Left colon (tissue), 2 donors: ENCODE measurements at places on chromosomes 4 and X. TPM values are rescaled to one million over a fixed set of nuclear protein-coding genes. Genes with fewer than 3 reads are reported as not detected.

The KIAA1210 gene
- not detected for total RNA-seq

DNA sequence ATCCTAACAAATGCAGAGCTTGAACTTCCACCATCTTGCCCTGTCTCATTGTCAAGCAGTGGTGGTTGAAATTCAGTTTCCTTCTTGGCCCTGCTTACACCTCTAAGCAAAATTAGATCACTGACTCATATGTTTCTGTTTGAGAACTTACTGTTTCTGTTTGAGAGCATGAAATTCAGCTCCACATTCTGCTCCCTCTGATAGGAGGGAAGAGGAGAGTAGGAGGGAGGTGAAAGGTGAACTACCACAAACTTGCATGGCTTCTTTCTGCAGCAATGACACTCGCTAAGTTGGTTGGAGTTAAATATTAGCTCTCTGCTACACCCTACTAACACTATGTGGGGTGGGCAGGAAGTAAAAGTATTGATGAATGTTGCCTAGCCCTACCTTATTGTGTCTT is 117.8 kb upstream of the EDA2R start:
- DNase-seq: no peak

DNA sequence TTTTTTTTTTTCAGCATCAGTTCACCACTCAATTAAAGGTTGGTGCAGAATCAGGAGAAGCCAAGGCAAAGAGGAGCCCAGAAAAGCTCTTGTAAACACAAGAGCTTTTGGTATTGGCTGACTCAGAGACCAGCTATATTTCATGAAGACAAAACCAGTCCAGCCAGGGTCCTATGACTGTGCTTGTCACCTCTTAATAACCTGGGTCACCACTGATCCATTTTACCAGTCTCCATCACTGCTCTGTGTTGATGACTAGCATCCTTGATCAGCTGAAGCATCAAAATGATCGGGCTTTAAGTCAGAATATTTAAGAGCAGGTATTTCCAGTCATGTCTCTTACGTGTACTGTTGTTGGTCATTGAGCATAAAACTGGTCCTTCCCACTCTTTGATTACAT is 237.9 kb downstream of the PACRGL start:
- DNase-seq: no peak

- no peak for DNase-seq
Observed at GRCh38 chr4:41175794-41176193, 38.5 kb downstream of the APBB2 start.

- DNase-seq: no peak
Observed at GRCh38 chrX:17740137-17741122, 3.1 kb downstream of the SCML1 start.

The TEX11 gene
- 1.0 TPM for total RNA-seq

The GPR34 gene
- 2.2 TPM for total RNA-seq

- no peak for DNase-seq
Observed at GRCh38 chr4:108001540-108002135, 11.9 kb downstream of the HADH start.

The SLC7A11 gene
- 1.9 TPM for total RNA-seq

The HHIP gene
- 4.9 TPM for total RNA-seq

The GRPEL1 gene
- 29.5 TPM for total RNA-seq

DNA sequence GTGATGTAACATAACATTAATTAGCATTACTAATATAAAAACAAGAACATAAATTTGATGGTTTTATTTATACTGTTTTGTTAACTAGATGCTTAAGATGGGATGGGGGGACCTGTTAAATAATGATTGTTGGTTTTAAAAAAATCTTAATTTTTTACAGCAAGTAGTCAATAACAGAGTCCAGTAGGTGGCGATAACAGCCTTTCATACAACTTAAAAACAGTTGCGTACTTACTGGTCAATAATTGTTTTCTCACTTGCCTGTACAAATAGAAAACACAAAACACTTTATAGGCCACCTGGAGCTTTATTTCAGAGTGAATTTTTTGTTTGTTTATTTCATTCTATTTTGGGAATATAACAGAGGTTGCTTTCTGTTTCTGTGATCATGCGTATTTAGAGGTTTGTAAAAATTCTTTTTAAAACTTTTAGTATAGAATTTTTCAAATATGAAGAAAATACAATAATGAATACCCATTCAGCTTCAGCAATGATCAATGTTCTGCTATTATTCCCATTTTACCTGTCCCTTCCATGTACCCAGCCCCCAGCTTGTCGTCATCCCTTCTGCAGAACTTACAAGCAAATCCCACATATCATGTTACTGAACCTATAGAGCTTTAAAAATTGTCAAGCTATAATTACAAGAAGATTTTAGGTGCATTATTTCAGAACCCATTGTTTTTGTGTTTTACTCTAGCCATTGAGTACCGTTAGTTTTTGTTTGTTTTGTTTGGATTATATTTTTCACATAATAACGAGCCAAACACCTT is 97.1 kb downstream of the MRPL1 start:
- no peak for DNase-seq

GRCh38 chr4:101172369-101172768 is 175.0 kb downstream of the PPP3CA start:
- no peak for DNase-seq

- DNase-seq: no peak
Observed at GRCh38 chrX:111006116-111006515, 89.9 kb upstream of the PAK3 start.

The CLDN34 gene
- 0.89 TPM for total RNA-seq

DNA sequence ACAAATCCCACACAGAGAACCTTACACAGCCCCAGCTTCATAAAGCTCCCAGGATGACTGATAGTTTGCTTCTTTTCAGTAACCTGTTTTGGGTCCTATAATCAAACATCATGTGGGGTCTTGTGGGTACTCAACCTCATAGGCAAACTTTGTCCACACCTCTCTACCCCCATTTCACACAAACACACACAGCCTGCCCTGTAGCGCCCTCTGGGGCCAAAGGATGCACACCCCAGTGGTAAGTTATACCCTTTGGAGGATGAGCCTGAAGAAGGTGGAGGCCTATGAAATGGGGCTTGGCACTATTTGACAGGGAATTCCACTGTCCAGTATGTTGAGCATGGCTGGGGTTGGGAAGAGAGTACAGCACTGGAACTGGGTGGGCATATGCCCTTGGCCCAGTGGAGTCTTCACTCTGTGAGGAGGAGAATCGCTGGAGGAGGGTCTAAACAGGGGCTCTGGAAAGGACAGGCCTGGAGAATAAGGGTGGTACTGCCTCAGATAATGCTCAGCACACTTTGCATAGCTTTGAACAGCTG is 30.5 kb upstream of the COL25A1 start:
- no peak for DNase-seq

The SAP30 gene
- 7.6 TPM for total RNA-seq

The FRMPD3 gene
- 0.27 TPM for total RNA-seq

The PTPN13 gene
- total RNA-seq: 4.3 TPM

GRCh38 chr4:306551-306961 is 1.3 kb upstream of the ZNF732 start:
- DNase-seq: no peak

The PRSS12 gene
- 27.7 TPM for total RNA-seq

The LRRC66 gene
- 10.2 TPM for total RNA-seq

DNA sequence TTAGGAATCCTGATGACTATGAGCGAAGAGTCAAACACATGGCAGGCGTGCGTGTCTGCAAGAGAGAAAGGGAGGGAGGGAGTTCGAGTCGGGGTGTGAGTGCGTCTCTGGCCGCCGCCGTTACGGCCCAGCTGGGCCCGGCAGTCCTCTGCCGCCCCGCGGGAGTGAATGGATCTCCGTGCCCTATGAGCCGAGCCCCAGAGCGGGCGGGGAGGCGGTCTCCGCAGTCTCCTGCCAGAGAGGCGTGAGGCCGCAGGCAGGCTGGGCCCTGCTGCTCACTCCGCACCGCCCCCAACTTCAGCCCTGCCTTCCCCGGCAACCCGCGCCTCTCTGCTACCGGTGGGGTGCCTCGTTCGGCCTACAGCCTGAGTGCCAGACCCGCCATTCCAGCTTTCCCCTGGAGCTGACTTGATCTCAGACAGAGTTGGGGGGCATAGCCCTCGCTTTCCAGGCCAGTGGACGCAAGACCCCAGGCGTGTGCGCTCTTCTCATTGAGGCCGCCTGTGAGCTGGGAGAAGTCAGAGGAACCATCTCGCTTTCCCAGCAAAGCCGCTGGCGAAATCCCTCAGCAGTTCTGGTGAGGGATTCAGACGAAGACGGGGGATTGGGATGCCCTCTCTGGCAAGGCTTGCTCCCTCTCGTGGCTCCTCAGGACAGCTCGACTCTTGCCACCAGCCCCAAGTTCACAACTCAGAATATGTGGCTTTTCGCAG is 1.4 kb downstream of the SLC16A2 start:
- peak; percentile 38 for DNase-seq

DNA sequence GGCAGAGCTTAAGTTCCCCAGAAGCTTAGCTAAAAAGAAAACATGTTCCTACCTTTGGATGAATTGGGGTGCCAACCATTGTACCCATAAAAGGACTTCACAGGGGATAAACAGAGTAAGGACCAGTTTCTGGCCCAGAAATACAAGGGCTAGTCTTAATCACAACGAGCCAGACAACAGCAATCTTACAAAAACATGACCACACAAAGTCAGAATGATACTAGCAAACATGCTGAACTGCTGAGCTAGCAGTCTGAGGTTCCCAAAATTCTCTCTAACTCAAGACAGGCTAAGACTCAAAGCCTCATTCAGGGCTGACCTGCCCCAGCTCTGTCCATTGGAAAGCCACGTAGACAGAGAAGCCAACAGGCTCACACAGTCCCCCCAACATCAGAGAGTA is 40.3 kb downstream of the ATP11C start:
- DNase-seq: no peak

DNA sequence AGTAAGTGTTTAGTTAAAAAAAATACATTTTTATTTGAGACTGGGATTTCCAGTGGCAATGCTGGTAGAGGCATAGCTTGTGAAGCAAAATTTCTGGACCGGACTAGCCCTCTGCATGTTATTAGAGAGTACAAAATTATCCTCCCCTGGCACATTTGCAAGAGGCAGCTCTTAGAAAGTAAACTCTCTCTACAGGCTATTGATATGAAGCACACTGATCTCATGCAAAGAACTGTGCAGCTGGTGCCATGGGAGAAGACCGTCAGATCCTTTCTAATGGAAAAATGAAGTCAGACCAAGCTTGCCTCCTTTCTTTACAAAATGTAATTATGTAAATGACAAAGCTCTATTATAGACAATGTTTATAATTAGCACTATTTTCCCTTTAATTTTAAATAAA is 2717.2 kb downstream of the PCDH7 start:
- no peak for DNase-seq

The FRMD7 gene
- not detected for total RNA-seq

The FAM241A gene
- 1.6 TPM for total RNA-seq

- DNase-seq: no peak
Observed at GRCh38 chr4:99696801-99697200, 39.2 kb upstream of the C4orf54 start.

DNA sequence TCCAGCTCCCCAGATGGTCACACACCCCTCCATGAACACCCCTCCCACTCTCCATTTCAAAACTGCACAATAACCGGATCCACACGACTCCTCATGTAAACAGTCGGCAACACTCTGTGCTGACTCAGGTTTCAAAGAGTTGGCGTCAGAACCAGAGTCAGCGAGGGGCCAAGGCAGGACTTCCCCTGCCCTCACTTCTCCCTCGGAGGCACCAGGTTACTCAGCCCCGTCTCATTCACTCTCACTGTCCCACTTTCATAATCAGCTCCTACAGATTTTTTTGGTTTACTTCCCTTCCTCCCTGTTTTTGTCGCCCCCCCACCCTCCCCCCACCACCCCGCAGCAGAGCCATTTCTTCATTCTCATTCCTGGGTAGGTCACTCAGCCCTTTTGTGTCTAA is 2.7 kb upstream of the TIMP1 start:
- DNase-seq: no peak

The CACNA1F gene
- 0.70 TPM for total RNA-seq

GRCh38 chrX:17415242-17415810 is 40.3 kb downstream of the NHS start:
- no peak for DNase-seq

DNA sequence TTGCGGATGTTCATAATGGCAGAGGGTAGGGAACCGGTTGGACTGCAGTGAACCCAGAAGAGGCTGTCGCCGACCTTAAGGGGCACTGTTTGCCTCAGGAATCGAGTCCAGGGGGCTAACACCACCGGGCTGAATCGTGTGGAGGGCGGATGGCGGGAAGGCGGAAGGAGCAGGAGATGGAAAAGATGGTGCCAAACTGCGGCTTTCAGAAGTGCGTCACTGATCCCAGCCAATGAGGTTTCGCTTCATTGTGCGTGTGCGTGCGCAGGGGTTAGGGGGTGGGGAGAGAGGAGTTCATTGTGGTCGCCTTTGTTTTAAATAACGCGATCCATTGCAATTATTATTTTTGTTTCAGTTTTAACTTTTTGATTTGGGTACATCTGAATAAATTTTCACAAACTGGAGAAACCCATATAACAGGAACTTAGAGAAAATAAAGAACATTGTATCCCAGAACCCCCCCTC is at the start of gene NAA11:
NAA11 (minus strand) TSS at position 198 of the 465 bp plus-strand sequence; CDS start at position 14, 184 bp downstream.
- DNase-seq: no peak

GRCh38 chrX:118755633-118756032 is 28.2 kb downstream of the IL13RA1 start:
- DNase-seq: no peak

DNA sequence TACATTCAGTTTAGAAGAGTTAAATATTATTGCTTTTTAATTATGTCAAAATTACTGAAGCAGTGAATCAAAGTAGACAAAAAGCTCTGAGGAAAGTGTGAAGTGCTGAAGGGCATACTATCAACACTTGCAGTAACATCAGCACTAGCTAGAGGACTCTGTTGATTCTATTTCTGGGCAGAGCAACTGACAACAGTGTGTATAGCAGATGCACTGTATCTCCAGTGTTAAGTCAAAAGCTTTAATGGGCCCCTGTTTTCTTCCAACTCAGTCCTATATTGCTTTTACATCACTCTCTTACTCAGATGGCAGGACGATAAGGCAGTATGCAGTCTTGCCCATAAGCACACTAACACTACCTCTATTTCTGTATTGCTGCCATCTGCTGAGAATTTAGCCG is 435.2 kb upstream of the AMOT start:
- DNase-seq: no peak

The DGAT2L6 gene
- total RNA-seq: not detected

GRCh38 chrX:111585337-111585736 is 73.9 kb downstream of the SERTM2 start:
- DNase-seq: no peak

DNA sequence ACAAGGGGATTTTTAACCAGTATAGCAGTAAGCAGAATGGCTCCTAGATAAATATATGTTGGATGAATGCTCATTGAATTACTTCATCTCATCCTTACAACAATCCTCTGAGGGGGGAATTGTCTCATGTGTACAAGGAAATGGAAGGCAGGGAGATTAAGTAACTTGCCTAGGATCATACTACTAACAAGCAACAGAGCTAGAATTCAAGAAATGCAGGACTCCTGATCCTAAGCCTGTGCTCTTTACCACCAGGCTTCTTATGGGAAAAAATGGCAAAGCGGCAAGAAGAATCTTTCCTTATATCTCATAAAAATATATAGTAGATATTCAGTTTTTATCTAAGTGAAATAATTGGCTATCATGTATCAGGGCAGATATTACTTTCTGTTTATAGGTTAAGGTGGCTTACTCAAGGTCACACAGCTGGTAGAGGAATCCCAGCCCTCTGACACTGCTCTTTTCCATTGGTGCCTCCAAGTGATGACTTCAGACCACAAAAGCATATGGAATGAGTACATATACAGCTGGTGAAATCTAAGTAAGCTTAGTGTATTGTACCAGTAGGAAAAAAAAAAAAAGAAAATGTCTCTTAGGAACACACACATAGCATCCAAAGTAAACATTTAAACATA is 2.1 kb downstream of the ABHD18 start:
- DNase-seq: no peak

- peak; percentile 35 for DNase-seq
Observed at GRCh38 chrX:147912093-147912801, 528 bp downstream of the FMR1 start.

The GAGE12F gene
- not detected for total RNA-seq

The H2BW2 gene
- not detected for total RNA-seq

- DNase-seq: no peak
Observed at GRCh38 chr4:18034099-18034498, 12.5 kb upstream of the LCORL start.
